Common myeloid progenitor, CD34-positive (primary cell): ENCODE measurements at places on chromosomes 2 and 18.

DNA sequence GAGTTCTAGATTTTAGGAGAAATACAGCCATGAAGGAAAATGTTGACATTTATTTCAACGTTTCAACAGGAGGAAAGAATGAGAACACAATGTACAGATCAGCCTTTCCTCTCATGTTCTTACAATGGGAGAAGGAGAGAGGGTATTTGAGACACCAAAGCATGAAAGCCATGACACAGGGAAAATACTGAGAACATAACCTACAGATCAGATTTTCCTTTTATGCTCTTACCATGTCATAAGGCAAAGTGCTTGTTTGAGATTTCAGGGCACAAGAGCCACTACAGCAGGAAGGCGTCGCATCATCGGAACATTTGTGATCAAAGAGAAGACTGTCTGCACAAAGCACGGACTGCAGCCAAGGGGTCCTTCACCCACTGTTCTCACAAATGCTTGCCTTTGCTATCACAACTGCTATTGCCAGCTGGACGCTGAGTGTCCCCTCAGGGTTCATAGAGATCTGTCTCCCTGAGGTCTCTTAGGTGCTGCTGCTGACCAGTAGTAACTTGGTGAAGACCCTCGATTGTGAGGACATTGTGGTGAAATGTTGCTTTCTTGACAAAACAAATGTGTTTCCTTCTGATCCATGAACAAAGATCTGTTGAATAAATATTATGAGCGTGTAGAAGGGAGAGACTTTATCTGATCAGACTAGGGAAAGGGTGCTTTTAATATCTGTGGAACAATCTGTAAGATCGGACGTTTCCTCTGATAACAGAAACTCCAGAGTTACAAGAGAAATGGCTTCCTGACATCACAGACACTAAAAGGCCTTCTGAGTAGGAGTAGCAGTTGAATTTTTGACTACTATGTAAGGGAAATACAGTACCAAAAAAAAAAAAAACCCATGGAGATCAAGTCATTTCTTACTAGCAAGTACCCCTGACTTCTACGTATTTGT lies 6.4 kb upstream of the IL1RL1 start:
- no peak for DNase-seq

GRCh38 chr2:181575650-181576025 lies 81.3 kb downstream of the CERKL start:
- DNase-seq: no peak

DNA sequence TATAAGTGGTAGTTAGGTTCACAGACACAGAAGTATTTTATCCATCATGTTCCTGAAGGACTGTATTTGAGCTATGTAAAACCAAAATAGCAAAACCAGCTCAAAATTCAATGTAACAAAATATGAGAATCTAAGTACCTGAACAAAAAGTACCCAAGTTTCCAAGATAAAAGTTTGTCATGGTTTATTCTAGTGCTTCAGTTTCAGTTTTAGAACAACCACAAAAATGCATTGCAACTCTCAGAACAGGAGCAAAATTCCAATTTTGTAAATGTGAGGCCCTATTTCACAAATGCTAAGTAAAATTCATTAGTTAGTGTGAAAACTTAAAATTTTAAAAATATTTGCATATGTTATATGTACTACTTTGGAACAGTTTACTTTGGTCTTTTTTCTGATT lies 5.0 kb upstream of the ALPK2 start:
- DNase-seq: no peak

DNA sequence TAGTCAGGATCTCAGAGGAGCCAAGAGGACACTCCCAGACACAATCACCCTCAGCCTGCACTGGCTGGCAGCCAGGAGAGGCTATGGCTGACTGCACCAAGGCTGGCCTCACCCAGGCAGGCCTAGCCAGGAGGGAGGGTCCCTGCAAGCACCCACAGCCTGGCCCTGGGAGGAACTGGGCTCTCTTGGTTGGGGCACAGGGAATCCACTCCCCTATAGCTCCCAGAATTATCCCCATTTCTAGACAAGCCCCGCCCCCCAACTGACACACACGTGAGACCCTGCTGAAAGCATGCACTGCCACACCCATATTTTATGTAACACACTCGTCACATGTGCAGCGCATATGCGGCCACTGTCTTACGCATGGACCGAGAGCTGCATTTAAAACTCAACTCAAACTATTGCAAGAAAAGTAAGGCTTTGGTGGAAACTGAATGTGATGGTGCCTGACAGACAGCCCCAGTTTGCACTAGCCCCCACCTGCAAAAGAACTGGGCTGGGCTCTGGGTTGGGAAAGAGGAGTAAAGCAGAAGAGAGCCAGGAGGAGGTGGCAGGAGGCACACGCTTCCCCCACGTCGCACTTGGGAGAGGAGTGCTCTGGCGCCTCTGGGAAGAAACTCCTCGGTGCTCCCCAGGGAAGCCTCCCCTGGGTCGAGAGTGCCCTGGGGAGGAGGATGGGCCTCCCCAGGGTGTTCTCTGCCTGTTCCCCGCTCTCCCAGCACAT lies 28.9 kb upstream of the ARHGEF4 start:
- no peak for DNase-seq

DNA sequence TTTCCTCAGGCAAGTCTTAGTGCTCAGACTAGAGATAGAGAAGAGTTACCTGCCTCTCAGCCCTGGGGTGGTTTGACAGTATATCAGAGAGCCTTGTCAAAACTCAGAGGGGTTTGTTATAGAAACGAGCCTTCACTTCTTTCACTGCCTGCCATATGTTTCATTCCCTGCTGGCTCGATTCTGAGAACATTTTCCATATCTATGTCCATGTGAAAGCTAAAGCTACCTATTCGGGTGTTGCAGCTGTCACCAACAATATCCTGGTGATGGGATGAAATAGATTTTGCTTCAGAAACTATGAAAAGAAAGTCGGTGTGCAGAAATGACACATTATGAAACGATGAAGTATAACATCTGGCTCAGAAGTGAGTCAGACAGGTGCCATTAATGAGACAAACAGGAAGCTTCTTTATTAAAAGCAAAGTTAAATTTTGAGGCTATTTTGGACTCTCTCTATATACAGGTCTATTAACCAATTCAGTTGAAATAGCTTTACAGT lies 56.1 kb upstream of the TANK start:
- DNase-seq: no peak

GRCh38 chr18:80103231-80103630 lies 5.8 kb upstream of the ADNP2 start:
- DNase-seq: no peak

GRCh38 chr2:119387381-119388129 lies 20.8 kb downstream of the DBI start:
- DNase-seq: peak; percentile 59
